IPS DF 19.7 (cell line): ENCODE measurements at places on chromosomes 16 and 17.

DNA sequence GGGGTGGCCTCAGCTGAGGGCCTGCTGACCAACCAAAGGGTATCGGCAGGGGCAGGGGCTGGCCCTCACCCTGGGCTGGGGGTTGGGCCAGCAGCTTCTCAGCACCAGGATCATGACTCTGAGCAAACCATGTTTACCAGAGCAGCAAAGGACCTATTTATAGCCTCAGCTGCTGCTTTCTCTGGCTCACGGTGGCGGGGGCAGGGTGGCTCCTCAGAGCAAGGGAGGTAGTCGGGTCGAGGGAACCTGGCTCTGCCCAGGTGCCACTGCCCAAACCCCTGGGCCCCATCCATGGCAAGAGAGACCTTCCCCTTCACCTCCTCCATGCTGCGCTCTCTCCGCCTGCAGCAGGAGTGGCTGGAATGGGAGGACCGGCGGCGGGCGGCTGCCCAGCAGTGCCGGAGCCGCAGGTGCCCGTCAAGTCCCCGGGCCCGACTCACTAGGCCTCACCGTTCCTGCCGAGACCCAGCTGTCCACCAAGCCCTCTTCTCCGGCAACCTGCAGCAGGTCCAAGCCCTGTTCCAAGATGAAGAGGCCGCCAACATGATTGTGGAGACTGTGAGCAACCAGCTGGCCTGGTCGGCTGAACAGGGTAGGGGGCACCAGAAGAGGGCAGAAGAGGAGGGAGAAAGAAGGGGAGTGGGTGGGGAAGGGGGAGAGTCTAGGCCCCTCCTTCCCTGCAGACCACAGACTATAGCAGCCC, at the start of gene ASB16:
TSS of gene ASB16 (plus strand) at position 206 of the 703 bp plus-strand sequence. CDS start at position 292, 86 bp downstream.
- no peak for DNase-seq

GRCh38 chr17:42101513-42102292, 3.4 kb upstream of the ZNF385C start:
- no peak for DNase-seq

DNA sequence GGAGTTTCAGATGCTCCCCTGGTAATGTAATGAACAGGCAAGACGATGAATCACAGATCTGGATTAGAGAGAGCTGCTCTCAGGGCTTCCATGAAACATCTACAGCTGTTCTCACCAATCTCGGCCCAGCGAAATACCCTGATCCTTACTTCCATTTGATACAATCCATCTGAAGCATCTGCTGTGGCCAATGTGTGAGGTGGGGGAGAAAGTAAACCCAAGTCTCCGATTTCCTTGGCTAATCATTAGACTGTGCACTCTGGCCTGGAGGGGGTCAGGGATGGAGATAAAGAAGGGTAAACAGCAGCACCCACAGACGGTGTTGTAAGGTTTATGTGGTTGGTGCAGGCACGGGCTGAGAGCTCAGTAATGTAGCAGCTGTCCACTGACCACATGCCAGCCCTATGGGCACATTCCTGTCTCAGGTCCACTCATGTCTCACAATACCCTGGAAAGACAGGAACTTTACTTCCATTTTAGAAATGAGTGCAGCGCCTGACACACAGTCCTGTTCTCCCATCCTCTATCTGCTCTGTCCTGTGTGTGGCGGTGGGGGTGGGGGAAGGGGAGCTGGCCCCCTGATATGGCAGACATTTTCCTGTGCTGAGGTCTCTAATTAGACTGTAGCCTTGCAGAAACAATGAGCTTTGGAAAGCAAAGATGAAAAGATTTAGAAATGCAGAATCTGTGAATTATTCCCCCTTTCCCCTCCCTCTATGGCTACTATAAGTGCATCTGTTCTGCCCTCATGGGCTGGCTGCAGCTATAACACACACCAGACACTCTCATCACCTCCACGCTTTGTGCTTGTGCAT, 48.3 kb upstream of the ERN1 start:
- DNase-seq, result no peak

DNA sequence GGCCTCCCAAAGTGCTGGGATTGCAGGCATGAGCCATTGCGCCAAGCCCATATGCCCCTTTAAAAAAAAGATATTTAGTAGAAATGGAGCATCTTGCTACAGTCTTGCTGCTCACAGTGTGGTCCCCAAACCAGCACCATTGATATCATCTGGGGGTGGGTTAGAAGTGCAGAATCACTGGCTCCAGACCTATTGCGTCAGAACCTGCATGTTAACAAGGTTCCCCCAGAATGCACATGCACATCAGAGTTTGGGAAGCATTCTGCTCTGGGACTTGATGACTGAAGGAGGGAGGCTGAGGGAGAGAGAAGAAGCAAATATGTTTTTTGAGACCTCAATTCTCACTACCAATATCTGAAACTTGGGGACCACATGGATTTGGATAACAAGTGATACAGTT, 16.0 kb upstream of the ARL4D start:
- DNase-seq, result no peak

DNA sequence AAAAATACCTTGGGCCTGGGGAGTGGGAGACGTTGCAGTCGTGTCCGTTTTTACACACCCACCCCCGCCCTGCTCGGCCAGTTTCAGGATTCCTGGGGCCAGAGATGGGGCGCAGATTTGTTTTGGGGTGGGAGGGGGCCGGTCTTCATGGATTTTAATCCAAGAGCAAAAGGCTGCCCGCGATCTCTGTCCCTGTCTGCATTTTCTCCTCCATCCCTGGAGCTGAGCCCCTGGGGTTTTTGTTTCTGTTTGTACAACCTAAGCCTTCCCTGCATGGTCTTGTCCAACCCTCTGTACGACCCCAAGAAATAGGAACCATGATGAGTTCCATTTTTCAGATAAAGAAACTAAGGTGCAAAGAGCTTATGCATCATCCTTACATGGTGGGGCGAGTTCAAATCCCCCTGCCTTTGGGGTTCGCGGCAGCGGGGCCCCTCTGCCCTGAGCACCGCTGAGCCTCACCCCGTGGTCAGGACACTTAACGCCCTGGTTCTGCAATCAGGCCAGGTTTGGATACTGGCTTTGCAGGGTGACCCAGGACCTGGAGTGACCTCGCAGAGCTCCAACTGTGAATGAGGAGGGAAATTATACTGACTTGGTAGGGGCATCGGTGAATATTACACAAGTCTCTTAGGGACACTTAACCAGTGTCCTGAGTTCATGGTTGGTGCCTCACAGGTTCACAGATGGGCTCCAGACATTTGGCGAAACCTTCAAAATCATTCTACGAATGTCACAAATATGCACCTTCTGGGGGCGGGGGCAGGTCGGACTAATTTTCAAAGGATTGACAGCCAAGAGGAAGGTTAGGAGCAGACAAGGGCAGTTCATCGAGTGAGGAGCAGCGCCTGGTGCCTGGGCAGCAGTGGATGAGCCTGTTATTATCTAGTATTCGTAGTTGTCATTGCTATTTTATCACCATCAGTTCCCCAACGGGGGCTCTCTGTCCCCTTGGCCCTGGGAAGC, 4.1 kb upstream of the FOXF1 start:
- DNase-seq, result no peak
